ENCODE measurements at places on chromosomes 1 and 21.

GRCh38 chr1:176841238-176841637 is 323.3 kb downstream of the ASTN1 start:
- ATAC-seq: no peak

- ATAC-seq: no peak
These were observed 43.3 kb downstream of the PHC2 start for GRCh38 chr1:33387625-33388024.

- no peak for ATAC-seq
These were observed 29.7 kb downstream of the AJAP1 start for GRCh38 chr1:4684136-4684535.

DNA sequence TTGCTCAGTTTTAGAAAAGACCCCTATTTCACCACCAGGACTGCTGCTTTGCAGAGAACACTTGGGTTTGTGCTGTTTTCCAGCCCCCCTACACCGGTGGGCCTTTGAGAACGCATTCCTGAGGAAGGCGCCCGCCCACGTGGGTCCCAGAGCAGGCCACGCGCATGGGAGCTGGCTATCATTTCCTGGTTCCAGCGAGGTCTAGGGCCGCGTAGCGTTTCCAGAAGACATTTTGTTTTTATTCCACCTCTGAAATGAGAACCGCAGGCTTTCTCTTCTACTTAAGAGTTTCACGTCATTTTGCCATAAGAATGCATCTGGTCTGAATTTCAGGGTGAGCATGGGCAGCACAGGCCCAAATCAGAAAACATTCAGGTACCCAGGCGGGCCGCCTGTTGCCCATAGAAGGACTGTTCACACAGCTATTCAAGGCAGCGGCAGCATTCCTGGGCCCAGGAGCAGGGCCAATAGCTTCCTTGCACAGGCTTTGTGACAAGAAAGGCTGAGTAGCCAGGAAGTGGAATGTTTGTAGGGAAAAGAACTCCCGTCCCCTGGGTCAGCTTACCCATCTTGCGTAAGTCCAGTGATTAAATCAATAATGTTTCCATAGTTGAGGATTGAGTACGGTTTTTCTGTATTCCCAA is 1.4 kb upstream of the KLHL21 start:
- no peak for ATAC-seq

- no peak for ATAC-seq
These were observed 65.7 kb downstream of the TLR5 start for GRCh38 chr1:223077247-223077833.

GRCh38 chr21:26019236-26019635 is 151.3 kb downstream of the APP start:
- ATAC-seq: no peak

GRCh38 chr1:236978740-236979139 is 25.5 kb downstream of the MT1HL1 start:
- ATAC-seq: no peak

- no peak for ATAC-seq
These were observed 25.5 kb downstream of the ADAMTS5 start for GRCh38 chr21:26941421-26941820.

GRCh38 chr1:183656355-183656754 is 3.2 kb upstream of the APOBEC4 start:
- ATAC-seq: no peak

DNA sequence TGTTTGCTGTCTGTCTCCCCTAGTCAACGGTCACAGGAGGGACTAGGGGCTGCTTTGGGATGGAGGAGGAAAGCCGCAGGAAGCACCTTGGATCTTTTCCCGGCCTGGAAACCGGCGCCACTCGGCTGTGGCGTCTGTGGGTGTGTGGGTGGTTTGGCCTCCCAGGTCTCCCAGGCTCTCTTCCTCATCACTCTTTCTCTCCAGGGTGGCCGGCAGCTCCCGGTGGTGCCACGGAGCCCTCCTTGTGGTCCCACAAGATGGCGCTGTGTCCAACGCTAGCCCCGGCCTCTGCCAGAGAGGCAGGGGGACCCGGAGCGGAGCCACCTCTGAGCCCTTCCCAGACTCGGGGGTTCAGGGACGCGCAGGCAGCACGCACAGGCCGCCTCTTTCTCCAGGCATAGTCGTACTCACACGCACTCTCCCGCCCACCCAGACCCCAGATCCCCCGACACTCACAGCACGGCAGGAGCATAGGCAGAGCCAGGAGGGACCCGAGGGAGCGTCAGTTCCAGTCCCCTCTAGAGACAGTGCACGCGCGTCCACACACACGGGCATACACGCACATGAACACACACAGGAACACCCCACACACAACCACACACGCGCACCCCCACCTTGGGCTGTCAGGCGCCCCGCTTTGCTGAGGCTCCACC is 31.2 kb downstream of the CDCP2 start:
- peak; percentile 59 for ATAC-seq

- no peak for ATAC-seq
These were observed 1.7 kb downstream of the MCL1 start for GRCh38 chr1:150577557-150578271.

- ATAC-seq: no peak
These were observed 23.9 kb downstream of the VAV3 start for GRCh38 chr1:107941123-107941522.

GRCh38 chr1:228848406-228848805 is 113.1 kb downstream of the RHOU start:
- ATAC-seq: no peak

- ATAC-seq: no peak
These were observed 137.5 kb downstream of the TGFB2 start for GRCh38 chr1:218482683-218483082.

- ATAC-seq: no peak
These were observed 13.1 kb upstream of the ZRANB2 start for GRCh38 chr1:71093938-71094337.

- no peak for ATAC-seq
These were observed 5.3 kb downstream of the DSCAM start for GRCh38 chr21:40841524-40842196.

DNA sequence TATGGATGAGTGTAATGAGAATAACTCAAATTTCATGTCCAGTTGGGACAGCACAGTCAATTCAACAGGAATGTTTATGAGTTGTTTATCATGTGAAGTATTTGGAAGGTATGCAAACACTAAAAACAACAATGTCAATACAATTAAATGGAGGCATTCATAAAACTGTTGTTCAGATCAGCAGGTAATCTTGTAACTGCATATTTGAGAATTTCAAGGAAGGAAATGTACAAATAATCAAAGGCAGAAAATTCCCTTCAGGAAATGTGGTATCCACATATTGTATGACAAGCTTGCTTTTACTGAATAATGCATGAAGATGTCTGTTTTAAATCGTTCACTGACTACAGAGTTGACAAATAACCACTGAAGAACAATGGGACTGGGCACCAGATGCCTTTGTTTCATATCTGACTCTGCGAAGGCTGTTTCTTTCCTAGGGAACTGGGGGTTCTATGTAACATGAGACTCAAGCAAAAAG is 198.3 kb downstream of the LTN1 start:
- no peak for ATAC-seq

DNA sequence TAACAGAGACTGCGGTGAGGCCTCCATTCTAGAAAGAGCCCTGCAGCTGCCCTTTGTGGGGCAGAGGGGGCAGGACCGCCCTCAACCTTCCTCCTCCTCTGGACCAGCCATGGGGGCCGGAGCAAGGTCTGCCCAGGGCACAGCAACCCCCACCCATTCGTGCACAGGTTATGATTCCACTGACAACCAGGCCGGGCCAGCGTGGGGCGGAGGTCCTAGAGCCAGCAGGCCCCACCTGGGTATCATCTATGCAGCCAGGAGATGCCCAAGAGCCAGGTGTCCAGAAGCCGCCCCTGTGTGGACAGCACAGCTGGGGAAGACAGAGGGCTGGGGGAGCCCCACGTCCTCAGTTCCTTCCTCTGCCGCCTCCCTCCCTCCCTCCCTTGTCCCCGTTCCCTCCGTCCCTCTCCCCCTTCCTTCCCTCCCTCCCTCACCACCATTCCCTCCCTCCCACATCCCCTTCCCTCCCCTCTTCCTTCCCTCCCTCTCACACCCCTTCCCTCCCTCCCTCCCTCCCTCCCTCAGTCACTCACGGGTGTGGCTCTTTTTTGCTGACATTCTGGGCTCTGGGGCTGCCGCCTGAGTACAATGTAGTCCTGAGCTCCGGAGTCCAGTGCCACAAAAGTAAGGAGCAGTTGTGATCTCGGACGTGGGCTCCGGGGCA is 12.3 kb downstream of the RNF223 start:
- ATAC-seq: no peak

DNA sequence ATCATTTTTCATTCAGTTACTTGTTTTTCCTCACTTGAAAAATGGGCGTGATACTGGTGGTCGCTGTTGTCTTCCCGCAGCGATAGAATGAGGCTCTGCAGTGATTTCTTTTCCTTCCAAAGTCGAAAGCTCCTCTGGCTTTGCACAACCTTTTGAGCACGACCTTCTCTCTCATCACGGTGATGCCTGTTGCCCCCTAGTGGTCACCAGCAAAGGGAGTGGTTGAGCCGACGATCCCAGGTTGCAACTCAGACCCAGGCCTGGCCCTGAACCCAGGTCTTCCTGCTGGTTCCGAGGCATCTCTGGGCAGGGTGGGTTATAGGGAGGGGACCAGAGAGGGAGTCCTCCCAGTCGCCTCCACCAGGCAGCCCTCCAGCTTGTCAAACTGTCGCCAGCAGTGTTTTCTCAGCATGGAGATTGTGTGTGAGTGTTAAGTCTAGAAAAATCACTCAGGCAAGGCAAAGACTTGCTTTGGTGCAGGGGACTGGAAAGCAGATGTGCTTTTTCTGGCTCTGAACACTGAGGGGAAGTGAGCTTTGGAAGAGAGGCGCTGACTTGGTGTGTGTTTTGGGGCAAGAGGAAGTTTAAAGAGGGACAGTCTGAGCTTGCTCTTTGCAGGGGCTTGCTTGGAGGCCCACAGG is 285.3 kb downstream of the CAMTA1 start:
- peak; percentile 53 for ATAC-seq

GRCh38 chr1:208184966-208185654 is 59.1 kb downstream of the PLXNA2 start:
- ATAC-seq: no peak

- ATAC-seq: no peak
These were observed 92.2 kb upstream of the SAMD11 start for GRCh38 chr1:831522-831921.

GRCh38 chr1:230166366-230167132 is 99.5 kb downstream of the GALNT2 start:
- ATAC-seq: no peak

DNA sequence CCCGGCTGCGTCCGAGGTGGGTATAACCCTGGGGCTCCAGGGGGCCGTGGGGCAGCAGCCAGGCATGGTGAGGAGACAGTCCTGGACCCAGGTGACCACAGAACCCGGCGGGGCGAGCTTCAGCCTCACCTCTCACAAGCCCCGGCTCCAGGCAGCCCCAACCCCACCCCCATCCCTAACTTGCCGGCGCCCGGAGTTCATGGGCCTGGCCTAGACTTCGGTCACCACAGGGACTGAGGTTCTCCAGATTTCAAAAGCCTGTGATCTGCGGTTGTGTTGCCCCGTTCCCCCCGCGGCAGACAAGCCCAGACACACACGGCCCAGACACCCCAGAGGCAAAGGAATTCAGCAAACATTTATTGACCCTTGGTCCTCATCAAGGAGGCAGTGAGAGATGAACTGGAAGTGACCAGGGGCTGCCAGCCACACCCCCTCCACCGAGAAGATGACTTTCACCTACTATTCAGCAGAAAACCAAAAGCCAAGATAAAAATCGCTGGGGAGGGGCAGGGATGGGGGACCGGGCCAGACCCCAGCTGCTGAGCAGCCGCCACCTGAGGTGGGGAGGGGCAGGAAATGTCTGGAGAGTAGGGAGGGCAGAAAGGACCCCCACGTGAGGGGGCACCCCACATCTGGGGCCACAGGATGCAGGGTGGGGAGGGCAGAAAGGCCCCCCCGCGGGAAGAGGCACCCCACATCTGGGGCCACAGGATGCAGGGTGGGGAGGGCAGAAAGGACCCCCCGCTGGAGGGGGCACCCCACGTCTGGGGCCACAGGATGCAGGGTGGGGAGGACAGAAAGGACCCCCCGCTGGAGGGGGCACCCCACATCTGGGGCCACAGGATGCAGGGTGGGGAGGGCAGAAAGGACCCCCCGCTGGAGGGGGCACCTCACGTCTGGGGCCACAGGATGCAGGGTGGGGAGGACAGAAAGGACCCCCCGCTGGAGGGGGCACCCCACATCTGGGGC is 3.9 kb downstream of the HES4 start:
- no peak for ATAC-seq

DNA sequence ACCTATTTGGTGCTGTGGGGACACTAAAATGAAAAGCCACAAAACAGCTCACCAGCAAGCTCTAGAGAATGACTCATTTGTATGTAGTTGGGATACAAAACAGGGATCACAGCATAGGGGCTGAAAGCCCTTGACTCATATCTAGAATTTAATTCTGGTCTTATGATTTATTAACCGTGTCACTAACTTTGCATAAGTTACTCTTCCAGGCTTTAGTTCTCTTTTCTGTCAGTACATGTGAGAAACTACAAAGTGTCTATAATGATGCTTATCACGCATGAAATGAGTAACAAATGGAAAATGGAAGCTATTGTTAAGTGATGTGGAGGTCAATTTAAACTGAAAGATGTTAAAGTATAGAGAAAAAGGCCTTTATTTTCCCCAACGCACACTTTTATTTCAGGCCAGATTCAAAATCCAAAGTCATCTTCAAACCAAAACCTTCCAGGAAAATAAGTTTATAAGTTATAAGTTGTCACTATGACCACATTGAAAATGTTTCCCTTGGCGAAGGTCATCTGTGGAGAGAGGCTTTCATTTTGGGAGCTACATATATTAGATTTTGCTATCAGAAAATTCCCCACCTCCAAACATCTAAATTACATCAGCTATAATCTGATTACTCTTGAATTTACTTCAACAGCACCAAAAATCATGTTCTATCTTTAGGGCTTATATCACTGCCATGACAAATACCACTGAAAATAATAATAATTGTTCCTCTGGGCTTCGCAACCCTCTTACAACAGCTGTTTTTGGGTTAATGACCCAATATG is 430.5 kb downstream of the MRPL39 start:
- peak; percentile 38 for ATAC-seq

GRCh38 chr21:43626390-43626789 is 32.9 kb downstream of the HSF2BP start:
- ATAC-seq: no peak

DNA sequence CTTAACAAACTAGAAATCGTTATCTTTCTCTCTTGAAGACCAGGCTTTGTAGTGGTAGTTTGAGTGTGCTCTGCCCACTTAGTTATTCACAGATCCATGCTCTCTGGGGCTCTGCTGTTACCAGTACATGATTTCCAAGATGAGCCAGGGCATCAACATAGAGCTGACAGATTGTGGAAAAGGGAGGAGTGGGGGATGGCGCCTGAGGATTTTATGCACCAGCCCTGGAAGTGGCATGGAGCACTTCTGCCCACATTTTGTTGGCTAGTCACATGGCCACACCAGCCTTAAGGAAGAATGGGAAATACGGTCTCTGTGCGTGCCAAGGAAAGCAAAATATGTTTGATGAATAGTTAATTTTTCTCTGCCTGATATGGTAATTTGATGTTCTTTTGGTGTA is 18.2 kb downstream of the TSNAX start:
- ATAC-seq: no peak

- no peak for ATAC-seq
These were observed 77.8 kb downstream of the DRAM2 start for GRCh38 chr1:111062081-111062480.
